ENCODE measurements at places on chromosomes 3 and 15.

DNA sequence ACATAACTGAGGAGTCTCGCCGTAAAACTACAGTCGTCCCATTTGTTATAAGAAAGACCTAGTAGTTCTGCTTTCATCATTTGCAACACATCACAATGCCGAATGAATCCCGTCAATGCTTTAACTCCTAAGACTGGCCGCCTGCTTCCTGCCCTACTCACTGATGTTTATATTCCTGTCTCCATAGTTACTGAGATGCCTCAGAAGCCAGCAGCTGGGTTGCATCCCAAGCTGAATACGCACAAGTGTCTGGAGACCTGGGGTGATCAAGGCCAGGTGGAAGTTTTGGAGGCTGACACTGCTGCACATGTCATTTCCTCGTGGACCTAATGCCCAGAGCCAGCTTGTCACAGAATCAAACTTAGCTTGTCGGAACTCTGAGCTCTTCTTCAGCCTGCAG lies 95.2 kb upstream of the UBE2E1 start:
- DNase-seq = no peak

DNA sequence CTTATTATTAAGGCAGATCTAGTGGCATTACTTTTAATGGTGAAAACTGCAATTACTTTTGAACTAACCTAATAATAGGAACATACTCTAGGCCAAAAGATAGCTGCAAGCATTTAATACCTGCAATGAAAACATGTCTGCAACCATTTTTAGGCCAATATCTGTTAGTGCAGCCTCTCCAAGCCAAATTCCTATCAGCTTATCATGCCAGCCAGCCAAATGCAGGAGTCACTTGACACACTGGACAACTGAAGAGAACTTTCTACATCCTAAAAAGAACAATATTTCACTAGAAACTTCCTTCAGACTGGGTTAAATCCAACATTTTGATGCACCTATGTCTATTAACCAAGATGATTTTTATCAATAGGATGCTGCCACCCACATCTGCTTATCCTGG lies 33.8 kb downstream of the CCDC54 start:
- DNase-seq = no peak

DNA sequence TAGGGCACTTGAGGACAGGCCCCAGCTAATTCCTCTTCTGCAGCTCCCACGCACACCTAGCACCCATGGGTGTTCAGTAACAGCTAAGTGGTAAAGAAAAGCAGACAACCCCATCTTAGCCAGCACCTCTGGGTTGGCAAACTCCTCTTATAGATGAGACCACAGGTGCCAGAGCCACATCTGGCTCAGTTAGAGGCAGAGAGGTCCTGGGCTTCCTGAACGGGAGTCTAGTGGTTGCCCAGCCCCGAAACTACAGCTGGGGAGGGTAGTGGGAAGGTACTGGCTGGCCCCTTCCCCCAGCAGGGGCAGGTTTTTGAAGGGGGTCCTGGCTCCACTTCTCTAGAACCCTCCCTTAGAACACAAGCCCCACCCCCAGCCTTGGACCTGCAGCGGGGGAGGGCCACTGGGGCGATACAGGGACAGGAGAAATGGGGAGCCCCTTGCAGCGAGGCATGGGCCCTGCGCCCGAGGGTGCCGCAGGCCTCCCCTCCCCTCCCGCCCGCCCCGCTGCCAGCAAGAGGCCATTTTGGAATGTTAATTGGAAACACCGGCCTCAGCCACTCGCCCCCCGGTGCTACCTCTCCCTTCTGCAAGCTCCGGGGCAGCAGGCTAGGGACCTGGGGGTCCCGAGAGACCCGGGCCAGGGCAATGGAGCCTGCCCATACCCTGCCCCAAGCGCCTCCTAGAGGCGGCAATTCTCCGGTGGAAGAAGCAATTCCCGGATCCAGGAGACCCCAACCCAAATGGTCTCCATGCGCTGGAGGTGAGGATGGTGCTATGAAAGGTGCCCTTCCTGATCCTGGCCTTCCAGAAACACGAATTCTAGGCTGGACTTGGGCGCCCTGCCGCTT lies 1.5 kb downstream of the DUSP7 start:
- DNase-seq = no peak

DNA sequence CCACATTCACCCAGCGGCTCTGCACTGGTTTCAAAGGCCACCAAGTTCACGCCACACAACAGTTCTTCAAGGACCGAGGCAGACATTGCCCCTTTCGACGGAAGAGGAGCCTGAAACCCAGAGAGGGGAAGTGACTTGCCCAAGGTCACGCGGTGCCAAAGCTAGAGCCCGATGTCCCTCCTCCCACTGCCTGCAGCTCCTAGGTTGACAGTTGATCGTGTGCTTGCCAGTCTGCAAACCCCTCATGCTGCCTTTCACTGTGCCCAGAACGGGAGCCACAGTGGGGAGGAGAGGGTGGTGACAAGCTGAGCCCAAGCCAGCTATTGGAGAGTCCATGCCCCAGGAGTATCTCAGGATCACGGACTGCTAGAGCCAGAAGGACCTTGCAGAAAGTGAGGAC lies 230.9 kb downstream of the XXYLT1 start:
- no peak for DNase-seq

GRCh38 chr3:119700269-119700919 lies 2.4 kb upstream of the CFAP91 start:
- no peak for DNase-seq

DNA sequence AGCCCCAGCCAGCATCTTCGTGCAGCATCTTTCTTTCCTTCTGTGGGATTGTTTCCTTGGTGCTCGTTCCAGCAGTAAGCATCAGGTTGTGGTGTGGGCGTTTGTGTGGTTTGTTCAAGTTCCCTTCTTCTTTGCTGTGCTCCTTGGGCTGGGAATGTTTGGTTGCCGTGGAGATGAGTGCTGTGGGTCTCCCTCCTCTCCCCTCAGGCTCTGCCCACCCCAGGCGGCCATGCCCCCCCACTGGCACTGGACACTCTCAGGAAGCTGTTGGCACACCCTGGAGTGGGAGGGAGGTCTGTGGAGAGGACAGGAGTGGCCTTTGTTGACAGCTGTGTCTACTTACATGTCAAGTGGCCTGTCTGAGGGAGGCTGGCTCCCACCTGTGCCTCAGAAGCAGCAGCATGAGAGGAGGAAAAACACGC lies 46.5 kb upstream of the SACM1L start:
- no peak for DNase-seq

GRCh38 chr3:155332716-155333115 lies 39.2 kb upstream of the STRIT1 start:
- no peak for DNase-seq

- no peak for DNase-seq
Observed at GRCh38 chr3:19531426-19531825, 383.1 kb downstream of the KCNH8 start.

DNA sequence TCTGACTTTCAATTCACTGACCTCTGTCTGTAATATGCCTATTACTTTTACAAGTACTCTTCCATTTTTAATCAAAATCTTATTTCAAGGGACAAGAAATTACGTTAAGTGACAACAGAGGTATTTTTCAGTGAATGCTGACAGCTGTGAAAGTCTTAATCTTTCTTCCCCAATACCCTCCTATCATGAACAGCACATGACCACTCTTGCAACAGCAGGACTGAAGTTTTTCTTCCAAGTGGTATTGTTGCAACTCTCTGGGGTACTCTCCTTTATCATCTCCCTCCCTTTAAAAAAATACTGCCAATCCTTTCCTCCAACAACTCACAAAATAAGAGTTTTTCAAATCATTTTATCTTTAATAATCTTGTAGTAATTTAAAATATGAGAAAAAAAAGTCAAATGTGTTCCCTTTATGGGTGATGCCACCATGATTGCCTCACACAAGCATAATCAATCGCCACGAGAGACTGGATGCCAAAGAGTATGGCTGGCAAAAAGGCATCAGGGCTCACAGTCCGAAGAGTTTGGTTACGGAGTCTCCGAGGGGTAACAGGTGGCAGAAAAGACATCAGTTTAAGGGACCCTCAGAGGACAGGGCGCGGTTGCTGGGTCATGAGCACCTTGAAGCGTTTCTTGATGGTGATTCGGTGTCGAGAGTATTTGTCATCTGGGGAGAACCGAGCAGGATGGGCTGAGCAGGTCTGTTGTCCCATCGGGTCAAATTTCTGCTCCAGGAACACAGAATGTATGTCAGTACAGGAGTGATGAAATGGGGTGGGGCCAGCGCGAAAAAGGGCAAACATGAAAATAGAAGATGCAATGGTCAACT lies 1.3 kb downstream of the NOP10 start:
- no peak for DNase-seq

DNA sequence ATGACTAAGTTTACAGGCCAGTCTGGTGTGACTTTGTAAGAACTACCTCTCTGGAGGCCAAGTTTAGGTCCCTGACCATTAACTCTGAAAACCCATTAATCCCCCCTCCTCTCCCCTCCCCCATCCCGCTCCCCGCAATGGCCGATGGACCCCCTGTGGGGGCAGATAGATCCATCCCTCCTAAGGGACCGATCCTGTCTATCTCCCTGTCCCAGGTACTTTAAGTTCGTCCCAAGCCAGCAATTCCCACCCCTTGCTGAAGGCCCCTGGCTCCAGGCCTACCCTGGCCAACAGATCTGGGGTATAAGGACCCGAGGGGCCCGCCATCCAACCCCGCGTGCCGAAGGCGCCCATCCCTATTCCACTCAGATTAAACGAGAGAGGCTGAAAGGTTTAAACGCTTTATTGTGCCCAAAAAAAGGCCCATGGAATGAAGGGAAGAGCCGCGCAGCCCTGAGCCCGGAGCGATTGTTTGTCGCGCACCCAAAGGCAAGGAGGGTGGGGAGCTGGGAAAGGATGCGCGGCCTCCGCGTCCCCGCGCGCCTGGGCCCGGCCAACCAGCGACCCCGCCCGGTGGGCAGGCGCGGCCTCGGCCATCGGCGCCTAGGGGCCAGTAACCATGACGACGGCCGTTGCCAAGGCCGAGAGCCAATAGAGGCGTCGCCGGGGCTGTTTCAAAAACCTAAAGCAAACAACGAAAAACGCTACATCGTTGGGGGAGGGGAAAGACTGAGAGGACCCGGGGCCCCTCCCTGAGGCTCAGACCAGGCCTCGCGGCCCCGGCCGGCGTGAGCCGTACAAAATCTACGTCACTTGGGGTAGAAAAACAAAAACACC lies 35.9 kb downstream of the HMCES start:
- no peak for DNase-seq

- no peak for DNase-seq
Observed at GRCh38 chr3:158737976-158738615, 5.8 kb upstream of the RARRES1 start.

DNA sequence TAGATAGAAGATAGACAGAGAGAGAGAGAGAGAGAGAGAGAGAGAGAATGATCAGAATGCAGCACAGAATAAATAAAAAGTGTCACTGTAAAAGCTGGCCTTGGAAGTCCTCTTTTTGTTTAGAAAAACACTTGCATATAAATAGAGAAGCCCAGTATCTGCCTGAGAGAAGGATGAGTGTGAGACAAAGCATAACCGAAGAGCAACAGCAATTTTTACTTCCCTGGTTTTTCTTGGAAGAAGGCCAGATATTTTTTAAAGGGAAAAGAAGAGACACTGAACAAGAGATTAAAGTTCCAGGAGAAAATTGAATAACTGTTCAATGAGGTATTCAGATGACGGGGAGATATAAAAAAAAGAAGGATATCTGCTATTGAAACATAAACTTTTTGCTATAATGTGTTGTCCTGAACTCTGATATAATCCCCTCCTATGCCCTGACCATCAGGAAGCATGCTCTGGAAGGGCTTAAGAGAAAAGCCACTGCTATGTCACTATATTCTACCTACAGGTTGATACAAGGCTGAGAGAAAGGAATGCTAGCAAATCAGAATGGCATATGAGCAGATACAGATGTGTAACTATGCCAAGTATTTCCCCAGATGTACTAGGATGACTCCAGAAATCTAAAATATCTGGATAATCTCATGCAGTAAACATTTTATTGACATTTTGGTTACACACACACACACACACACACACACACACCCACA lies 358.9 kb downstream of the RBMS3 start:
- DNase-seq = no peak

GRCh38 chr3:139718415-139718814 lies 40.6 kb upstream of the NMNAT3 start:
- no peak for DNase-seq

DNA sequence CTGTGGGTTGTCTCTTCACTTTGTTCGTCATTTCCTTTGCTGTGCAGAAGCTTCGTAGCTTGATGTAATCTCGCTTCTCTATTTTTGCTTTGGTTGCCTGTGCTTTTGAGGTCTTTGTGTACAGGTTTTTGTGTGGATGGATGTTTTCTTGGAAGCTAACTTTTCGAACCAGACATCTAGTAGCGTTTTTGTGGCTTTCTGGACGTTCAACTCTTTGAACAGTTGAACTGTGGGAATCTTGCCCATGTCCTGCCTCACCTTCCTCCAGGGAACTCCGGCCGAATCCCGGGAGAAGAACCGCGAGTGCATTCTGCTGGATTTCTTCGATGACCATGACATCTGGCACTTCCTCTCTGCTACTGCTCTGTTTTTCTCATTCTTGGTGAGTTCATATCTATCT lies 70.6 kb downstream of the USF3 start:
- DNase-seq = no peak

GRCh38 chr3:178369006-178369405 lies 167.2 kb upstream of the KCNMB2 start:
- no peak for DNase-seq

DNA sequence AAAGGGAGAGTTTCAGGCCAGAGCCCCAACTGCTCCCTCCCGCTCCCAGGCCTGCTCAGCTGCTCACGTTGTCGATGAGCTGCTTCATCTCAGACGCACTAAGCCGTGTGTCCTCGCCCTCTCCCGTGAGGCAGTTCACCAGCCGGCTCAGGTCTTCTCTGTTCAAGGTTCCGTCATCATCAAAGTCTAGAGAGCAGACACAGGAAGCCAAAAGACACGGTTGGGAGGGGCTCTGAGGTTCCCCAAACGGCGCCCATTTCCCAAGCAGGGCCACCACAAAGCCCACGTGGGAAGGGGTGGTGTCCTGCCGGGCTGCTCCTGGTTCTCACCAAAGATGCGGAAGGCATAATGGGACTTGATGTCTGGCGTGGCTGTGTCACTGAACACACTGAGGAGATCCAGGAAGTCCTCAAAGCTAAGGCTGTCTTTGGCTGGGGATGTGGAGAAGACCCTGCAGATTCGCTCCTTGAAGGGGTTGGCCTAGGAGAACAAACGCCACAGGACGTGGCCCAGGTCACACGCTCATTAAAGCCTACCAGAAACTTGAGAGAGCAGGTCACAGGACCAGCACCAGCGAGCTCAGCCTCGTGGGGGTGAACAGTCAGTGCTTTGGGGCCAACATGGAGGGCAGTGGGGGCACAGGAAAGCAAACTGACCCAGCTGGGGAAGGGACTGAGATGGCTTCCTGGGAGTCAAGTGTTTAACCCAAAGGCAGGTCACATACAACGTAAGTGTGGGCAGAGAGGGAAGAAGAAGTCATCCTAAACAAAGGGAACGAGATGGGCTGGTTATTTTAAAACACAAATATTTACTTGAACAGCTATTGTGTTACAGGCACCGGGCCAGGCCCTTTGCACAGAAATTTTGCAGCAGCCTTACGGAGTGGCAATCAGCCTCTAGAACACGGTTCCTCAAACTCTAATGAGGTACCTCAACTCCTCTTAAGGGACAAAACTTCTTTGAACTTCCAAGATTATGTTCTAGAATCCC lies 2.4 kb downstream of the CIB1 start:
- DNase-seq = no peak

GRCh38 chr3:66797889-66798560 lies 200.1 kb upstream of the KBTBD8 start:
- DNase-seq = no peak

GRCh38 chr3:72265256-72266015 lies 480.5 kb upstream of the PROK2 start:
- DNase-seq = no peak
